NCI-H1092 (cell line): ENCODE measurements at places on chromosomes 2 and 18.

DNA sequence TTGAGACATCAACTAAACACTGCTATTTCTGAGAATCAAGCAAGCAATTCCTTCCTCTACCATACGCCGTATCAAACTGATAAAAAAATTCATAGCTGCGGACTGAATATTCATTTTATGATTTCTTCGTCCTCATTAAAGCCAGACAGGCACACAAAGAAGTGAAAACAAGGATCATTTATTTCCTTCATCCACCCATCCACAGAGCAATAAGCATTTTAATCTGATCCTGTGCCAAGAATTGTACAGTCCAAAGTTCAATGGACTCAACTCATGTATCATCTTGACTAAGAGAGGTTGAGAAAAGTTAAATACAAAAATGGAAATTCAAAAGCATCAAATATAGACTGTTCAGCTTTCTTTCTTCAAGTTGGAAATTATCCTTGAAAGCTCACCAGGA, 19.7 kb upstream of the SNTG2 start:
- no peak for DNase-seq

- no peak for DNase-seq
These were observed 176.7 kb upstream of the ST6GAL2 start for GRCh38 chr2:107062599-107063220.

- DNase-seq = no peak
These were observed 219.3 kb downstream of the SPP2 start for GRCh38 chr2:234269769-234270204.

- DNase-seq = no peak
These were observed 76.6 kb downstream of the TLK1 start for GRCh38 chr2:171084128-171084527.

- no peak for DNase-seq
These were observed 47.8 kb upstream of the ZEB2 start for GRCh38 chr2:144567745-144568144.

DNA sequence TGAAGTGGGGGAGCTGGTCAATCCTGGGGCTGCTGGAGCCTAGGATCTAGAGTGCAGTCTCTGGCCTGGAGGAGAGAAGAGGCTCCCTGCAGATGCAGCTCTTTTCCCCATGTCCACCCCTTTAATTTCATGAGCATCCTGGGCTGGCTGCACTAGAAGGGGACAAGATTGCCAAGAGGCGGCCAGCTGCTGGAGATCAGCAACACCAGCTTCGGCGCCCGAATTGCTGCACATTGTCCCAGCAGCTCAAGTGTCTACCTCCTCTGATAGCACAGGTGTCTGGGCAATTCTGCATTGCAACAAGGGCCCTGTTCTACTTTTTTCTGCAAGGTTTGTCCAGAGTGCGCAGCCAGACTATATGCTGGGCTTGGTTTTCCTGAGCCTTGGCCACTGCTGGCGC, 125.7 kb downstream of the AGAP1 start:
- DNase-seq = no peak

GRCh38 chr2:11128243-11128951, 26.9 kb upstream of the SLC66A3 start:
- DNase-seq = no peak
